Left ventricle myocardium inferior (tissue), 1 donor: ENCODE measurements at places on chromosomes 4 and X. TPM values are rescaled to one million over a fixed set of nuclear protein-coding genes. Genes with fewer than 3 reads are reported as not detected.

SH3D19 gene
- 121 TPM for total RNA-seq

GRCh38 chr4:149489321-149489720 is 326.3 kb downstream of the IQCM start:
- DNase-seq: no peak
- H3K4me1 ChIP-seq: no peaks in the 10 kb centered on the region
- no peaks in the 10 kb centered on the region for H3K36me3 ChIP-seq
- no peak overlapping the region for H3K27ac ChIP-seq
- H3K4me3 ChIP-seq: no peak overlapping the region
- no peaks in the 10 kb centered on the region for H3K27me3 ChIP-seq

DNA sequence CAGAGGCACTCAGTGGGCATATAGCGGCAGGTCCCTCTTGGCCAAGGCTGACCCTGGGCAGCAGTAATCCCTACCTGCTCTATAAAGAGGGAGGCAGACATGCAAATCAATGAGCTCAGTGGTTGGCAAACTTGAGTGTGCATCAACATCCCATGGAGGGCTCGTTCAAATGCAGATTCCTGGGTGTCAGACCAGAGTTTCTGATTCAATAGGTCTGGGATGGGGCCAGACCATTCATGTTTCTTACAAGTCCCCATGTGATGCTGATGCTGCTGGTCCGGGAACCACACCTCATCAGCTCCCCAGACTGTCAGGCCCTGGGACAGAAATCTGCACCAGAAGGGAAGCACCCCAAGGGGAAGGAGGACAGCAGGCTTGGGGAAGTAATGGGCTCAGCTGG is 38.9 kb upstream of the HMGB3 start:
- no peak for DNase-seq
- no peak overlapping the region for H3K4me3 ChIP-seq
- H3K27ac ChIP-seq: no peak overlapping the region
- H3K4me1 ChIP-seq: no peaks in the 10 kb centered on the region
- no peaks in the 10 kb centered on the region for H3K27me3 ChIP-seq

L1CAM gene
- total RNA-seq: 4.0 TPM

DNA sequence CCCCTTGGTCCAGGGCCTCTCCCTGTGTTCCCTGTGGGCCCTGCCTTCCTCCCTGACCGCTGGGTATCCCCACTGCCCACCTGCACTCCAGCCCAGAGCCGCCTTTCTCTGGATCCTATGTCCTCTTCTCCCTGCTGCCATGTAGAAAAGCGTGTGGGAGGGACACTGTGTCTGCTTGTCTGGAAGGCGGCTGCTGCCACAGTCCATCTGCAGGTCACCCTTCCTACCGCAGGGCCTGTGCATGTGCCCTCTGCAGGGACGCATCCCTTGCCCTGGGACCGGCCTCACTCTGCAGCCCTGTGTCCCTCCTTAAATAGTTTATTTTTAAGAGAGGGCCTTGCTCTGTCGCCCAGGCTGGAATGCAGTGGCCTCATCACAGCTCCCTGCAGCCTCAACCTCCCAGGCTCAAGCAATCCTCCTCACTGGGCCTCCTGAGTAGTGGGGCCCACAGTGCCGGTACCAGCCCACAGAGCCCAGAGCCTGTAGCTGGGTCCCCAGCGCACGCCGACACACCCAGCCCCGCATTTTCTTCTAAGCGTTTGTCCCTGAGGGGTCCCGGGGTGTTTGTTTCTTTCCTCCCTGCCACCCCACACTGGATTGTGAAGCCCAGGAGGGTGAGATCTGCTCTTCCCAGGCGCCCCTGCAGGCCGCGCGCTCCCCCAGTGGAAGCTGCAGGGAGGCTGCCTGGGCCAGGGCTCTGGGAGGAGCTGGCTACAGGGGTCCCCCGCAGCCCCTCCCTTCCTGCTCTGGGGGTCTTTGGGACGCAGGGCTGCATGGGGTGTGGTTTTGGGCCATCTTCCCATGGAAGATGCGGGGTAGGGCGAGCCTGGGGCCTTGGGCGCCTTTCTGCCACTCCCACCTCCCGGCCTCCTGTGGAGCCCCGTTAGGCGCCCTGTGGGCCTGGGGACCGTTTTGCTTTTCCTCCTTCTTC is 12.8 kb upstream of the NAT8L start:
- peaks cover 15% of the 10 kb centered on the region for H3K4me1 ChIP-seq
- H3K4me3 ChIP-seq: no peak overlapping the region
- H3K27me3 ChIP-seq: peaks cover 92% of the 10 kb centered on the region
- H3K36me3 ChIP-seq: no peaks in the 10 kb centered on the region
- no peak overlapping the region for H3K27ac ChIP-seq

GALNTL6 gene
- total RNA-seq: not detected

GRCh38 chr4:158411269-158411668 is 110.4 kb upstream of the RXFP1 start:
- no peak for DNase-seq
- no peaks in the 10 kb centered on the region for H3K36me3 ChIP-seq
- H3K4me3 ChIP-seq: no peak overlapping the region
- no peaks in the 10 kb centered on the region for H3K4me1 ChIP-seq
- no peak overlapping the region for H3K27ac ChIP-seq

INTS6L gene
- 2.3 TPM for total RNA-seq

DNA sequence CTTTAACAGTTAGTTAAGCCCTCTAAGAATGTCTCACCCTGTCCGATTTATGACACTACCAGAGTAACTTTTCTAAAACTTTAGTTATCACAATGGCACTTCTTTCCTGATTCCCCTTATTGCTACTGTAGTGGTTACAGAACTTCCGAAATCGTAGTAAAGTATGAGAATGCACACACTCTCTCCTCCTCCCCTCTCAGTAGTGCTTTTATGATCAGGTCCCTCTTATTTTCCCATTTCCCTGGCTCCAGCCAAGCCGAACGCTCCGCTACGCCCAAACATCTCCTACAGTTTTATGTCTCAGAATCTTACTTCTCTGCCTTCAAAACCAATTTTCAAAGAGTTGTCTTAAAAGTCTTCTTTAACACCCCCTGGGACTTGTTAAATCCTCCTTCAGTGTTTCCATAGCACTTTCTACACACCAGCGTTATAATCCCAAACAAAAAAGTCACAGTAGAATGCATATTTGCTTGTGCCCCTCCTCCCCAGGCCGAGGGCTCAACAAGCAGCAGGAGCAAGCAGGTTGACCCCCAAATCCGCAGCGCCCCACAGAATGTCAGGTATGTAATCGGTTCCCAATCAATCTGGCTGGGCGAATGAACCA is 671 bp downstream of the HPF1 start:
- no peak for DNase-seq
- H3K27ac ChIP-seq: peak overlapping the region; percentile 77

LINC00632 gene
- total RNA-seq: 123 TPM

DNA sequence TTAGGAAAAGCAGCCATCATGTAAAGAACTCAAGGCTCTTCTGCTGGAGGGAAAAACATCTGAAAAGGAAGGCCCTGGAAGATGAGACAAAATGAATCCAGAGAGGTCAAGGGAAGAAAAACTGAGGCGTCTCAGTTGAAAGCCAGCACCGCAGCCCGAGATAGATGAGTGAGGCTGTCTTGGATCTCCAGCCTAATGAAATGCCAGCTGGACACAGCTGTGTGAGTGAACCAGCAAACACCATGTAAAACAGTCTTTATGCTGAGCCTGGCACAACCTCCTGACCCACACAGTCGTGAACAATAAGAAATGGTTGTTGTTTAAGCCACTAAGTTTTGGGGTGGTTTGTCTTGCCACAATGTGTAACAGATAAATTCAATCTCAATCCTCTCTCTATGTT is 48.6 kb upstream of the RASL11B start:
- no peaks in the 10 kb centered on the region for H3K4me1 ChIP-seq
- no peak overlapping the region for H3K4me3 ChIP-seq
- no peaks in the 10 kb centered on the region for H3K36me3 ChIP-seq

DNA sequence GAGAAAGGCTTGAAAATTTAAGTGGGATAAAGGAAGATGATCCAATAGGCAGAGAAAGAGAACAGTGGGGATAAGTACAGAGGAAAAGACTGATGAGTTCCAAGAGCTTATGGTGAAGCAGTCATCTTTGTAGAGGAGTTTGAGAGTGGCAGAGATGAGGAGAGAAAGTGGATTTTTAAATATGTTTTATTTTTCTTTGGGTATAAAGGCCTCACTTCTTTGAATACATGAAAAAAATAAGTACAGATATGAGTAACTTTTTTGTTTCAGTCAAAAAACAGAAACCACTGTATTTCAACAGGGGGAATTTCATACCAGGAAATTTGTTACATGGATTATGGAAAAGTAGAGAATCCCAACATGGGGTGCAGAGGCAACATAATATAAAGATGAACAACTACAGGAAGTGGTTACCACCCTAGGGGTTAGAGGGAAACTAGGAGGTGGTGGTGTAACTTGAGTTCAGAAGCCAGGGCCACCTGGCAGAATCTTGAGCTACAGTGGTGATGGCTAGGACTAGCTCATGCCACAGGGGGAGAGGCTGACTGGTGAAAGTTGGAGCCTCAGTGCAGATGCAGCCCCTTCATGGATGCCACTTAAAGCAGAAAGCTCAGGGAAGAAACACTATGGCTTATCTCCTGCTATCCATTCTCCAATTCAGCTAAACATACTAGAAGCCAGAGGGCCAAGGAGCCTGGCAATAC is 3.4 kb upstream of the CYBB start:
- no peak overlapping the region for H3K27ac ChIP-seq
- no peaks in the 10 kb centered on the region for H3K27me3 ChIP-seq
- H3K4me1 ChIP-seq: no peaks in the 10 kb centered on the region
- H3K36me3 ChIP-seq: no peaks in the 10 kb centered on the region
- no peak overlapping the region for H3K4me3 ChIP-seq
- DNase-seq: no peak
